ENCODE measurements at places on chromosomes 7 and 10. TPM values are rescaled to one million over a fixed set of nuclear protein-coding genes. Genes with fewer than 3 reads are reported as not detected.

Gene SPAM1
- total RNA-seq = not detected

Gene WAPL
- total RNA-seq = 38.6 TPM

Gene PRR15
- 0.42 TPM for total RNA-seq

Gene NME8
- 0.57 TPM for total RNA-seq

Gene ANTXRL
- not detected for total RNA-seq

Gene ADAMTS14
- total RNA-seq = 0.50 TPM

Gene HHEX
- total RNA-seq = 8.3 TPM

Gene ATRNL1
- 18.0 TPM for total RNA-seq

Gene TRPV5
- not detected for total RNA-seq

Gene NPFFR1
- not detected for total RNA-seq

Gene LDB3
- 42.3 TPM for total RNA-seq

Gene LRGUK
- 0.17 TPM for total RNA-seq

Gene MMP21
- not detected for total RNA-seq

Gene HTR5A
- total RNA-seq = not detected

Gene SEMA3D
- 1.2 TPM for total RNA-seq

Gene FGFBP3
- total RNA-seq = 0.66 TPM

Gene DNAAF5
- 32.2 TPM for total RNA-seq

Gene IFIT1B
- not detected for total RNA-seq

Gene C10orf105
- 0.11 TPM for total RNA-seq

Gene IFIT1
- total RNA-seq = 11.5 TPM

Gene LRRD1
- 0.19 TPM for total RNA-seq

Measured in esophagus muscularis mucosa (tissue), 4 donors.